ENCODE measurements at places on chromosomes 5 and 9.

GRCh38 chr5:78760770-78761169 is 112.2 kb upstream of the LHFPL2 start:
- DNase-seq, result no peak

DNA sequence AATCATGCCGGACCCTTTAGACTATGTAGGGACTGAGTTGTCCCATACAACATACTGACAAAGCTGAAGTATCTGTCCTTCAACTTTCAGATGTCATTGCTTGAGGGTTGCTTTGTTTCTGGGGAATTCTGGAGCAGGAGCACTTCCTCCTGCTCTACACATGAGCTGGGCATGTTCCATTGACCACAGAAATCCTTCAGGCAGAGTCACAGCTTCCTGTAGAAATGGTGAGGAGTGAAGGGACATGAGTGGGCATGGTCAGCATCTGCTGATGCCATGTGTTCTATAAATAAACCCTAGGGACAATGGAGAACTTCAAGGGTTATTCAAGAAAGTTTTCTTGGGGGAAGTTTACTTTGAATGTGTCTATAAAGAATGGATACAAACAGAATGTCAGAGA is 296.6 kb upstream of the FBXL7 start:
- no peak for DNase-seq

GRCh38 chr5:73591102-73591695 is 25.7 kb downstream of the UTP15 start:
- DNase-seq, result peak; percentile 74

- no peak for DNase-seq
Observed at GRCh38 chr9:93955111-93955980, at the start of gene BARX1. Gene BARX1 (minus strand): TSS chr9:93955355. CDS start chr9:93955146, 209 bp downstream.

- DNase-seq, result peak; percentile 11
Observed at GRCh38 chr5:94613583-94613982, 4.8 kb downstream of the KIAA0825 start.

DNA sequence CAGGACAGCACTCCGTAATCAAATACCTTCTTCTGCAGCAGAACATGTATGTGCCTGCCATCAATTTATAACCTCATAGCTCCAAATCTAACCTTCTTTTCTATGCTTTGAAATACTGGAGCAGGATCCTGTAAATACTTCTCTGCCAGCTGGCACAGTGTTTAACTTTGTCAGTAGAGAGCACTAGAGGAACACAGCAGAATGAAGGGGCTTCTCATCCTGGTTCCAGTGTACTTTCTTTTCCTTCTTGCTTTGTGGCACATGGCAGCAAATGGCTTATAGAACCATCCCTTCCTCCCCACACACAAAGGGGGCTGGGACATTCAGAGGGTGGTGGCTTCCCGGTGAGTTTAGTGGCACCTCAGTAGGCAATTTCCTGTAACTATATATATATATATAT is 3.8 kb upstream of the FBXW11 start:
- no peak for DNase-seq
